ENCODE measurements at places on chromosomes 13 and 19.
A peak's percentile ranks its signal among the peaks of the same experiment; 100 is the strongest.

DNA sequence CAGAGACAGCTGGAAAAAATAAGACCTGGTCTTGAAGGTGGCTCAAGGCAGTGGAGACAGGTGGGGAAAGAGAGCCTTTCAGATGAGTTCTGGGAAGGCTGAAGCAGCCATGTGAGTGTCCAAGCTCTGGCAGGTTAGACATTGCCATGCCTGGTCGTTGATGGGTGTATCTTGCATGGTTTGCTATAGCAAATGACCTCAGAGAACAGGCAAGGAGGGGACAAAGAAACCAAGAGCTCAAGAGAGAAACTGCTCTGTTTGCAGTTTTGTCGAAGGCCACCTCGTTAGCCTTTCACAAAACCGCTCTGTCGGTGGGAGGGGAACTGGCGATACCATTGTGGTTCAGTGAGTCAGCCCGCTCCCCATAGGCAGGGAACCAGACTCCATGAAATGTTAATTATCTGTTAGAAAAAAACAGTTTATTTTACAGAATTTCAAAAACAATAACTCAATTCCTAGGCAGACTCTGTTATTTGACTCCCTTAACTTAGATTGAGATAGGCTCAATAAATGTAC lies 82.8 kb upstream of the ARGLU1 start:
- DNase-seq: no peak

GRCh38 chr19:45531349-45531748 lies 24.1 kb downstream of the VASP start:
- DNase-seq: no peak

- DNase-seq: no peak
Observed at GRCh38 chr19:49799798-49800376, 13.2 kb downstream of the FUZ start.

DNA sequence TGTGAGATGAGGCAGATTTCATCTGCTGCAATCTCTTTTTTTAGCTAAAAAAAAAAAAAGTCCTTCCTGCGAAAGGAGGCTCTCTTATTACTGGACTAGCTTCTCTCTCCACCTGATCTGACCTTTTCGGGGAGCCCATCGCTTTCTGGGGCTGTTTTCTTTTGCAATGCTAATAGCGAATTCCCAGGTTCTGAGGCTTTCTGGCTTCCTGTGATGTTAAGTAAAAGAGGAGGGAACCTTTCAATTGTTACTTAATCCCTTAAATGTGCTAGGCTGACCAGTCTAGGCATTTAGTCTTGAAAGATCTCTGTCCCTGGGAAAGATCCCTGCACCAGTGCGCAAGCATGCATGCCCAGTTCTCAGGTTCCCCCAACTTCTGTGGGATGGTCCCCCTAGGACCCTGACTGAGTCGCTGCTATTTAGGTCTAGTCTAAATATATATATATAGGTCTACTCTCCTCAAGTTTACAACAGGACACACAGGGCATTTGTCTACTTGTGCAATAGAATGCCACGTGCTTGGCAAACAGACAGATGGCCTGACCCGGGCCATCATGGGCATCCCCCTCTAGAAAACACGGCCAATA lies 224.7 kb downstream of the ZNF536 start:
- DNase-seq: no peak

GRCh38 chr19:31118986-31119385 lies 230.2 kb downstream of the TSHZ3 start:
- DNase-seq: no peak

- DNase-seq: peak; percentile 95
Observed at GRCh38 chr19:18021121-18021755, 13.3 kb downstream of the ARRDC2 start.

DNA sequence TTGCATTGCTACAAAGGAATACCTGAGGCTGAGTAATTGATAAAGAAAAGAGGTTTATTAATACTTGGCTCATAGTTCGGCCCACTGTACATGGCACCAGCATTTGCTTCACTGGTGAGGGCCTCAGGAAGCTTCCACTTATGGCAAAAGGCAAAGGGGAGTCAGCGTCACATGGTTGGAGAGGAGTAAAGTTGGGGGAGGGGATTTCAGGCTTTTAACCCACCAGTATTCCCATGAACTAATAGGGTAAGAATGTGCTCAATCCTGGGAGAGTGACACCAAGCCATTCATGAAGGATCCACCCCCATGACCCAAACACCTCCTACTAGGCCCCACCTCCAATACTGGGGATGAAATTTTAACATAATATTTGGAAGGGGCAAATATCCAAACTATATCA lies 82.5 kb upstream of the MYCBP2 start:
- DNase-seq: no peak

DNA sequence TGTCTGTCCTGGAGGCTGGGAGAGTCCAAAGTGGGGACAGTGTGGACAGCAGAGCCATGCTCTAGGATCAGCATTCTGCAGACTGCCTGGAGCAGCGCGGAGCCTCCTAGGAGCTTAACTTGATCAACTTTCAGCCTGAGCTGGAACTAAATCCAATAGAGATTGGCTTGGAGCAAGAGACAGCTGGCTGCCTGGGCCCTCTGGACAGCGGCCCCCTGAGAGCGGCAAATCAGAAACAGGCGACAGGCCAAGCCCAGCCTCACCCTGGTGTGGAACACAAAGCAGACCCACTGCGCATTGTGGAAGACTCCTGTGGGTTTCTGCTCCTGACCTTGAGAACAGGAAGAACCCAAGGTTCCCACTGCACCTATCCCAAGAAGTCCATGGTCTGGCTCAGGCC lies 462.2 kb downstream of the TSHZ3 start:
- DNase-seq: no peak

GRCh38 chr19:58357481-58358145 lies 4.3 kb upstream of the A1BG start:
- DNase-seq: no peak

DNA sequence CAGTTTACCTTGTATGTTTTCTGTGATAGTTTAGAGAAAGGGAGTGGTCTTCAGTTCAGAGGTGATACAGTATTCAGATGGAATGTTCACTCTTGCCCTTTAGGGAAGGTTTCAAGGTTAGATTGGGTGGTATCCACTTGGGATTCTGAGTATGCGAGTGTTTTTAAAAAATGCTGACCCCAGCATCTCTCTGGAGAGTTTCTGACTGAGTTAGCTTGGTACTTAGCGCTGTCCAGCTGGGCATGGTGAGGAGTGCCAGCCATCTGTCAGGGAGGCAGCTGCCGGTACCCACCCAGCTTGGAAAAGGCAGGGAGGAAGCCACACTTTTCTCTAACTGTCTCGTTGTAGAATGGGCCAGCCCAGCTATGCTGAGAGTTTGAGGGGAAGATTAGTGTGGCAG lies 63.3 kb downstream of the ARHGEF7 start:
- DNase-seq: no peak

DNA sequence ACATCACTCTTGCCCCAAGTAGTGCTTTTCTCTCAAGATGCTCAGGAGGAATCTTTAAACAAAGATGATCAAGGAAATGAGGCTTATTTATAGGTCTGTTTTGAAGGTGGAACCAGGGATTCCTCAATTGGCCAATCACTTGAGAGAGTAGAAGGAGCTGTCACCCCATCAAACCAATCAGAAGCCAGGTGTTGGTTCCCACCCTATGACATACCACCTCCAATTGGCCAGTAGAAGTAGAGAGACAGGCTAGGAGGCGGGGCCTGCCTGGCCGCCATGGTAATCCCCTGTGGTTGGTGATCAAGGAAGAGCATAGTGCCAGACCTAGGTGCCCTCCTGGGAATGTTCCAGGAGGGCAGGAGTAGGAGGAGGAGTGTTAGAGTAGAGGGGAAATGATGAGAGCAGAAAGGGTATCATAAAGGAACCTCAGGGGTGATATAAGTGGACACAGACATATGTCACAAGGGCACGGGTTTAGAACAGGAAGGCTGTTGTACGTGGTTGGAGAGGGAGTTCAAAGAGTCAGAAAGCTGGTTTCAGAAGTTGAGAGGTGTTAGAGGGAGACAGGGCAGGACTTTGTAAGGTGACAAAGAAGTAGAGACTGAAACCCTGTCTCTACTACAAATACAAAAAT lies 10.5 kb downstream of the PMIS2 start:
- DNase-seq: no peak

Data from anterior cingulate cortex (tissue), 58 donors.